Adipocyte (in vitro differentiated cells): ENCODE measurements at places on chromosomes 1 and 21.

- DNase-seq = peak; percentile 42
These were observed 432 bp downstream of the EPHB2 start for GRCh38 chr1:22711071-22711470.

GRCh38 chr1:16721871-16722641 is 18.3 kb upstream of the RNU1-4 start:
- no peak for DNase-seq

- DNase-seq = no peak
These were observed 70.9 kb downstream of the APP start for GRCh38 chr21:26099610-26100219.

GRCh38 chr1:7402548-7402850 is 368.6 kb upstream of the VAMP3 start:
- DNase-seq = no peak

- DNase-seq = no peak
These were observed 400.5 kb downstream of the GPATCH2 start for GRCh38 chr1:217230412-217230811.

GRCh38 chr1:155339515-155340097 is 18.9 kb downstream of the RUSC1 start:
- DNase-seq = peak; percentile 14

- no peak for DNase-seq
These were observed 14.9 kb downstream of the PDIK1L start for GRCh38 chr1:26126321-26127084.

DNA sequence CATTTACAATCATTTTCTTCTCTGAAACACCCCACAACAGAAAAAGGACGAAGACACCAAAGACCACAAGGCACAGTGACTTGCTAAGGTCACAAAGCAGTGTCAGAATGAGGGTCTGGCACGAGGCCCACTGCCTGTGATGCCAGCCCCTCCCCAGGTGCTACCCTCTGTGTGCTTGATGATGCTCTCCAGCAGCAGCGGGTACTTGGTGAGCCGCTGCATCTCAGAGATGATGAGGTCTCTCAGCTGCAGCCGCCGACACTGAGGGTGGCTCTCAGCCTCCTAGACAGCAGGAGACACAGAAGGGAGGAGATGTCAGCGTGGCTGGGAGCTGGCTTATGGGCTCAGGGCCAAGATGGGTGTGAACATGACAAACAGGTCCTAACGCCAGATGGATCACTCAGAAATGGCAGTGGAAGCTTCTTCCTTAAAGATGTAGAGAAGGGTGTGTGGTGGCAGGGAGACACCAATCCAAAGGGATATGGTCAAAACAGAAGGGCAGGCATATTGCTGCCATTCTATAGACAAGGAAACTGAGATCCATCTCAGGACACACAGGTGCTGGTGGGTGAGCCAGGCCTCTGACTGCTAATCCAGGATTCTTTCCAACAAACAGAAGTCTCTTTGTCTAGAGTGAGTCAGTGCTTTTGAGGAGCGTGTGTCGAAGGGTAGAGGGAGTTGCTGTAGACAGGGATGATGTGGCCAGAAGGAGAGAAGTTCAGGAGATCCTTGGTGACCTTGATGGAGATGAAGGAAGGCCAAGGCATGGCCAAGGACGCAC is 25.6 kb downstream of the LRRC71 start:
- DNase-seq = no peak

DNA sequence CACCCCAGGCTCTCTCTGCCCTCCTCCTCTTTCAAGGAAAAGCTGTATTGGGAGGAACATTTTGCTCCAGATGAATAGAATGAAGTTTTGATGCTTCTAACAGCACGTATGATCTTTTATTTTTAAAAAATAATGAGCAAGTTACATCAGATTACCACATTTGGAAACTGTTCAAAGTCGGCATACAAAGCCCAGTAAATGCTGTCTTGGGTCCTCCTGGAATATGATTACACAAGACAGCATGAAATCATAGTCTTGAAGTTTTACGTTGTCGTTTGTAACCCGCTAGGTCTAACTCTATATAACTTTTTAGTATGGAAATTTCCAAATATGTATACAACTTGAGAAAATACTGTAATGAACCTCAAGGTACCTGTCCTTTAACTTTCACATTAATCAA is 385.6 kb downstream of the HLX start:
- no peak for DNase-seq

DNA sequence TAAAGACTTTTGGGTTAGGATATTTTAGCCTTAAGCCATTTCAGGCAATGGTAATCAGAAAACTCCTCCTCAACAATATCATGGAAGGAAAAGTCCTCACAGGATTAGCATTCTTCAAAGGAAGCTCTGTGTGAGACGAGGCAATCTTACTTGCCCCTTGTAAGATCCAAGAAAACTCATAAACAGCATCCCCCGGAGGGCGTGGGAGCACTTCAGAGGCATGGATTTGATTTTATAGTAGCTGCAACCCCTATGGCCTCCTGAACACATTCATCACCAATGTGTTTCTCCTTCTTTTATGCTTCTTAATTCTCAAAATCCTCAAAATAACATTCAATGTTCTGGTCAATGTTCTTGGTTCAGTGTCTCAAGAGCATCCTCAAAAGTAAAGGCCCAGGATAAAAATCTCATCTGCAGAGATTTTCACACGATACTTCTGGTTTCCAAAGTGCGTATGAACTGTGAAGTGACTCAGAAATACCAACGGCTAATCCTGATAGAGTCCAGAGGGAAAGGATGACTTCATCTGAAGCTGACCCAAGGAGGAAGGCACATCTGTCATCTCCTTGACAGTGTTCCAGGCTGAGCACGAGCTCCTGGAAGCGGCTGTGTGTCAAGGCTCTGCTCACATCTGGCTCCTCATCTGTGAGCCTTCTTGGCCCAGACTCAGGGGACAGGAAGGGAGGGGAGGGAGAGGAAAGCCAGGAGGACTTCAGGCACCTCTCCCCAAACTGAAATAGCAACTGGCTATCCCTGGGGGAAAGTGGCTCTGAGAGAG is 49.3 kb upstream of the PSEN2 start:
- DNase-seq = peak; percentile 94

DNA sequence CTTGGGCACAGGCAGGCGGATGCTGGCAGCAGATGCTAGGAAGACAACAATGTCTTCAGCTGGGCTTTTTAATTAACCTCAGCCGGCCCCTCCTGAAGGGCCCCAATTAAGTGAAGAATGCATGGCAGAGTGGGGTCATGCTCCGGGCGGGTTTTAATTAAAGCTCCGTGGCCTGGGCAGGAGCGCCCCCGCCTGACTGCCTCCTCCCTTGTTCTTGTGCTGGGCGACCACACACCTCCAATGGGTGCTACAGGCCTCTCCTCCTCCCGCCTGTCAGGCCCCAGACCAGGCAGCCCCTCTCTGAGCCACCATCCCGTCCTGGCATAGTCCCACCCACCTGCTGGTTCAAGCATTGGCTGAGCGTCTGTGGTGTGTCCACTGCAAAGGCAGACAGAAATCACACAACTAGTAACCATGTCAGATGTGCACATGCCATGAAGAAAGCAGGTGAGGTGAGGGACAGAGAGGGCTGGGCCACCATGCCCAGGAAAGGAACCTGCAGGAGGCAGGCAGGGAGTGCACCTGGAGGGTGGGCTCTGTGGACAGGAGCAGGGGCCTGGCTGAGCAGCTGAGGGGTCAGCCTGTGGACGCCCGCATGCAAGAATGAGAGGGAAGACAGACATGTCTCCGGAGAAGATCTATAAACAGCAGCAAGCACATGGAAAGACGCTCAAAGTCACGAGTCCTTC is 8.5 kb upstream of the ARF1 start:
- DNase-seq = peak; percentile 29

DNA sequence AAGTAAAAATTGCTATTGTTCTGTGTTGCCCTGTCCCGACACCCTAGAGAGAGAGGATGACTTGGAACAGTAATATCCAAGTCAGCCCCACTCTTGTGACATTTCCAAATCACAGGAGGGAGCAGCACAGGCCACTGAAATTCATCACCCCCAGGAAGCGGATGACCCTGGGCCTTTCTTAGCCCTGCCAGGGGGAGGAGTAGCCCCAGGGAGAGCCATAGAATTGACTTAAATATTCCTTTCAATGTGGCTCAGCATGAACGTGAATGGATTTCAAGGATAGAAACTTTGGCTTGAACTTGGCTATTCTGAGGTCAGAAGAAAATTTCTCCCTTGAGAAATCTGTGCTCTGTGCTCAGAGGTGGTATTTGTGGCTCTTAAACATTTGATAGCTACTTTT is 80.6 kb downstream of the CENPF start:
- no peak for DNase-seq
